ENCODE measurements at places on chromosomes 13 and 19.

DNA sequence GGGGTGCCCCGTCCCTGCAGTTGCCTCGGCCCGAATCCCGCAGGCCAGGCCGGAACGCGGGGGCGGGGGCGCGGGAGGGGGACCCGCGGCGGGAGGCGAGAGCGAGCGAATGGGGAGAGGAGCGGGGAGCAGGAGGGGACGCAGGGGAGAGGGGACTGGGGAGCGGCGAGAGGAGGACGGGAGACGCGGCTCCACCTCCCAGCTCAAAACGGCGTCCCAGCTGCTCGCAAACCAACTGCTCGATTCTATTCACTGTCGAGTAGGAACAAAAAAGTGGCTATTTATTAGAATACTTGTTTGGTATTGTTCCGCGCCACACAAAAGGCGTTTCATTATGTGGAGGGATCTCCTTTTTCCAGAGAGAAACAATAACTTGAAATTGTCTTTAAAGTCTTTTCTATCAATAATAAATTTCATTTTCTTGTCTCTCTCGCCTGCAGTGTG lies 10.6 kb upstream of the SOX1 start:
- DNase-seq = no peak

DNA sequence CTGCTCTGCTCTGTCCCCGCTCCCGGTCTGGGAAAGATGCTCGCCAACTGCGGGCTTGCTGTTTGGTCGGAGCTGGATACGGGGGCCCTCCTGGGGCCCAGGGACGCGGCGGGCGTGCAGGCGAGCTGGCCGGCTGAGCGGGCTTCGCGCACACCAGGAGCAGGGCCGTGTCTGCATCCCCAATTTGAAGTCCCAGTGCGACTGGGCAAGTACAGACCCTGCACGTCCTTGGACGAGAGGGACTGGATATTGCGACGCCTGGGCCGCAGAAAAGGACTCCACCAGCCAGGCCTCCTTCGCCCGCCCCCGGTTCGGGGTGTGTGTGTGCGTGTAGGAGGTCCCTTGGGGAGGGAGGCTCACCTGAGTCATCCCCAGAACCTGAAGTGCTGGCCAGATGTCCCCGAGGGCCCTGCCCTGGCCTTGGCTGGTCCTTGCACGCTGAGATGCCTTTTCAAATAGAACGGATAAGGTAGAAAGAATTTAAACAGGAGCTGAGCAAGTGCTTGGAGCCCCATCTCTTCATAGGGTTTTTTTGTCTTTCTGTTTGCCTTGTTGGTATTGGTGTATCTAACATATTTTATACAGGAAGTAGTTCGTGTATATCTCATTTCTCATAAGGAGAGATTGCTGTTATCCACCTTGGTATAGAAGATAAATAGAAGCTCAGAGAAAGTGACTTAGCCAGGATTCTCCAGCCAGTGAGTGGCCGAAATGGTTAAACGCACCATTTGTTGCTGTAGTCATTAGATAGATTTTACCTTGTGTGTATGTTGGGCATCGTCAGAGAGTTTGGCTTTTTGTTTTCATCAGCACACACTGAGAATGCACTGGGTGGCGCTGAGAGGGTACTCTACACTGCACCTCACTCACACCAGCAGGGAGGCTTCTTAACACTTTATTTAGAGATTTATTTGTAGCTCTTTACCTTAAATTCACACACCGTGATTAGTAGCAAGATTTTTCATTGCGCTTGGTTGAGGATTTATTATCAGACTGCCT lies 1.1 kb downstream of the NAXD start:
- DNase-seq = peak; percentile 12

DNA sequence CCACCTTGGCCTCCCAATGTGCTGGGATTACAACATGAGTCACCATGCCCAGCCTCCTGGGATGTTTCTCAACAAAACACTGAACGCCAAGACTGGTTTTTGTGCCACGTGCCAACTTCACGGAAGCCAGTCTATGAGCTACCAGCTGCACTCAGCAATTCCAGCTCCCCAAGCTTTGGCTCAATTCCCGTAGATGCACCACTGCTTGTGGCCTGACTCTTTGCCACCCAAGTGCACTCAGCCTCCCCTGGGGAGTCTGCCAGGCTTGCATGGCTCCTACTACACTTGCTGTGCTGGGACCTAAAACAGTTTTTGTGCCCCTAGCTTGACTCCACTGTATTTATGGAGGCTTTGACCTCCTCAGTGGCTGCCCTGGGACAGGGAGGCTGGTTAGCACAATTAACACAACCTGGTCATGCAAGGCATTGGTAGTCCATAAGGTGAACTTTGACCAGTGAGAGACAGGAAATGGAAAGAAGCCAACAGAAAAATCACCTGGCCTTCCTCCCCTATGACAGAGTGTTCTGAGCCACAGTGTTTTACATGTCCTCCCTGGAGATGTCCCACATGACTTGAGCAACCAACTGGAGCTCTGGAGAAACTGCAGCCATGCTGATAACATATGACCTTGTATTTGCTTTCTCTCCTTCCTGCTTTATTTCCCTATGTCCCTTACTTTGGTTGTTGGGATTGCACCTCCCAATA lies 1173.1 kb downstream of the UQCRFS1 start:
- DNase-seq = no peak

DNA sequence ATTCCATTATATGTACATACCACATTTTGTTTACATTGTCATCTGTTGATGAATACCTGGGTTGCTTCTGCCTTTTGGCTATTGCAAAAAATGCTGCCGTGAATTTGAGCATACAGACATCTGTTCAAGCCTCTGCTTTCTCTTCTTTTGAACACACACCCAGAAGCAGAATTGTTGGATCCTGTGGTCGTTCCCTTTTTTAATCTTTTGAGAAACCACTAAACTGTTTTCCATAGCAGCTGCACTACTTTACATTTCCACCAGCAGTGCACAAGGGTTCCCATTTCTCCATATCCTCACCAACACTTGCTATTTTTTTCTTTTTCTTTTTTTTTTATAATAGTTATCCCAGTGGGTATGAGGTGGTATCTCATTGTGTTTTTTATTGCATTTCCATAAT lies 123.5 kb downstream of the TEX29 start:
- no peak for DNase-seq

GRCh38 chr19:49766930-49767299 lies at the start of gene AP2A1:
AP2A1 (plus strand) TSS chr19:49767001; CDS start chr19:49767134, 133 bp downstream.
- no peak for DNase-seq

DNA sequence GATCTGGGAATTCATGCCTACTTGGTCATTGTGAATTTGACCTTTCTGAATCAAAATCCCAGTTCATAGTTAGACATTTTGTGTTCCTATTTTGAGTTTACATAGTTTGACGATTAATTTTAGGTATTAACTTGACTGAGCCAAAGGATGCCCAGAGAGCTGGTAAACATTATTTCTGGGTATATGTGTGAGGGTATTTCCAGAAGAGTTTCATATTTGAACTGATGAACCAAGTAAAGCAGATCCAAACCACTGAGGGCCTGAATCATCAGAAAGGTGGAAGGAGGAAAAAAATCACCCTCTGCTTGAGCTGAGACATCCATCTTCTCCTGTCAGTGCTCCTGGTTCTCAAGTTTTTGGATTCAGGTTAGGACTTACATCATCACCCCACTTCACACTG lies 116.6 kb downstream of the CYSLTR2 start:
- no peak for DNase-seq

DNA sequence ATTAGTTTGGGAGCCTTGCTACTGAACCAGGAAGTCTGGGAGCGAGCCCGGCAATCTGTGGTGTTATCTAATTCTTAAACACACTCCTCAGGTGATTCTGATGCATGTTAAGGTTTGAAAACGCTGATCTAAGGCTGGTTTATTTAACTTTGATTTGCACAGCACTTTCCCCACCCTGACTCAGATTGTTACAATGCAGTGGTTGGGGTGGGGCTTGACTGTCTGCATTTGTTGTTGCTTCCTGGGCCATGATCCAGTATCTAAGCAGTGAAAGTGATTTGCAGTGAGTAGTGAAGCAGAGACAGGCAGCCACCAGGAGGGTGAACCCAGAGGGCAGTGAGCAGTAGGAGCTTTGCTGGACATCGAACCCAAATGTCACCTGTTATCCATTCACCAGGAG lies 81.6 kb upstream of the ARGLU1 start:
- DNase-seq = no peak

DNA sequence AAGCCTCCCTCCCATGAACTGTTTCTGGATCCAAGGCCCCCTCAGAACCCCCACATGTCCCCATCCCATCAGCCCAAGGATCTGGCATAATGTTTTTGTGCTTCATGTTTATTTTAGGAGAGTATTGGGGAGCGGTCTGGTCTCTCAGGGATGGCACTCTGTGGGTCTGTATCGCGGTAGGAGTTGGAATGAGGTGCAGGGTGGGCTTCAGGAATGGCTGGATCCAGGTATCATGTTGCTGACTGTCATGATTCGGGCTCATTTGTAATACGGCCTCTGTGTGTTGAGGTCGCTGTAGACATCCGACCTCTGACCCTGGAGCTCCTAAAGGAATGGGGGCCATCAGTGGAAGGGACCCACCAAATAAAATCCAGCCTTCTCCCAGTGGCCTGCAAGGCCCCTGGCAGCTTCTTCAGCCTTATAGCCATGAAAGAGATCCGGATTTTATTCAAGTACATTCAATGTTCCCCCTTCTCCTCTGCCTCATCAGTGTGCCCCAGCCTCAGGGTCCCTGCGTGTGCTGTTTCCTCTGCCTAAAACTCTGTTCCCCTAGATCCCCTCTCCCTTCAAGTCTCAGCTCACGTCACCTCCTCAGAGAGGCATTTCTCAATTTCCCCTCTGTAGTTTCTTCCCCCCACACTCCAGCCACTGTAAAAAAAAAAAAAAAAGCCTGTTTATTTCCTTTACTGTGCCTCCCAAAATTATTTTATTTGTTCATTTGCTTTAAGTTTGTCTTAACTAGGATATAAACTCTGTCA lies 2.2 kb downstream of the HCST start:
- peak; percentile 77 for DNase-seq

- DNase-seq = no peak
Observed at GRCh38 chr19:29681422-29682235, 16.4 kb downstream of the PLEKHF1 start.

- DNase-seq = no peak
Observed at GRCh38 chr19:33486936-33487811, 34.4 kb downstream of the PEPD start.

DNA sequence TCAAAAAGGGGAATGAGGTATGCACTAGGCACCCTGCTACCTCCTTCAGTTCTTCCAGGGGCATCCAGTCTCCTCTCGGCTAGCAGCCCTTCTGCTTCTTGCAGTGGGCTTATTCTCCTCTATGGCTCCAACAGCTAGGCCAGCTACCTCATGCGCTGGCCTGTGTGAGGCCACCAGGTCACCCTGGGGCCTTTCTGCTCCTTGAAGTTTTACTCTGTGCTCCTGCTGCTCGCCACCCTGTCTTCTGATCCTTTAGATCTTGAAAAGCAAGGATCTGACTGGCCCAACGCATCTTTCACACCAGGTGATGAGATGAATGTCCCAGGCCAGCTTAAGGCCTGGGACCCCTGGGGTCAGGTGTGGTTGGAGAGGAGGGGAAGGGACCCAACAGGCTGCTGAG lies 66.2 kb downstream of the RUBCNL start:
- DNase-seq = no peak

DNA sequence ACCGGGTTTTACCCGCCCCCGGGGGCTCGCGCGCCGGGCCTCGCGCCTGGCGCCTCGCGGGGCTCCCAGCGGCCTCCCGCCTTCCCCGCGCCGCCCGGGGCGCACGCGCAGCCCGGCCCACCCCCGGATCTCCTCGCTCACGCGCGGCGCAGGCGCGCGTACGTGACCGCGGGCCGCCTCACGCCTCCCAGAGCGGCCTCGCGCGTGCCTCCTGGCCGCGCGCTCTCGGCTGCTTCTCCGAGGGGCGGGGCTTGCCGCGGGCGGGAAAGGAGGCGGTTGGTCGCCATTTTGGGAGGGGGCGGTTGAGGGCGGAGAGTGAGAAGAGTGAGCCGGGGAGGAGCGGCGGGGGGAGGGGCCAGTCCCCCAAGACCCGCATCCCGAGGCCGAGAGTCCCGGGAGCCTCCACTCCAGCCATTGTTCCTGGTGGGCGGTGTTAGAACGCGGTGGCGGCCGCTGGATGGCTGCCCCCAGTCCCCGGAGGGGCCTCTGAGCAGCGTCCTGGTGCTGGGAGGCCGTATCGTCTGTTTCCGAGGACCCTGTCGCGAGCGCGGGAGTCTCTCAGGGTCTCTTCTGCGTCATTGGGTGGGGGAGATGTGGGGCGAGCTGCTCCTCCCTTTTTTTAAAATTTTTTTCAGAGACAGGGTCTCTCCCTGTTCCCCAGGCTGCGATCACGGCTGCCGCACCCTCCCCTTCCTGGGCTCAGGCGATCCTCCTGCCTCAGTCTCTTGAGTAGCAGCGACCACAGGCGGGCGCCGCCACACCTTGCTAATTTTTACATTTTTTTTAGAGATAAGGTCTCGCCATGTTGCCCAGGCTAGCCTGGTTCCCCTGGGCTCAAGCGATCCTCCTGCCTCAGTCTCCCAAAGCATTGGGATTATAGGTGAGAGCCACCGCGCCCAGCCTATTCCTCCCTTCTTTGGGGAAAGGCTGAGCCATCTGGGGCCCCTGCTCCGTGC lies at the start of gene ZNF541:
Gene ZNF541 (minus strand): TSS at position 78 of the 956 bp plus-strand sequence. CDS start 17,292 bp downstream, outside the sequence.
- peak; percentile 61 for DNase-seq

DNA sequence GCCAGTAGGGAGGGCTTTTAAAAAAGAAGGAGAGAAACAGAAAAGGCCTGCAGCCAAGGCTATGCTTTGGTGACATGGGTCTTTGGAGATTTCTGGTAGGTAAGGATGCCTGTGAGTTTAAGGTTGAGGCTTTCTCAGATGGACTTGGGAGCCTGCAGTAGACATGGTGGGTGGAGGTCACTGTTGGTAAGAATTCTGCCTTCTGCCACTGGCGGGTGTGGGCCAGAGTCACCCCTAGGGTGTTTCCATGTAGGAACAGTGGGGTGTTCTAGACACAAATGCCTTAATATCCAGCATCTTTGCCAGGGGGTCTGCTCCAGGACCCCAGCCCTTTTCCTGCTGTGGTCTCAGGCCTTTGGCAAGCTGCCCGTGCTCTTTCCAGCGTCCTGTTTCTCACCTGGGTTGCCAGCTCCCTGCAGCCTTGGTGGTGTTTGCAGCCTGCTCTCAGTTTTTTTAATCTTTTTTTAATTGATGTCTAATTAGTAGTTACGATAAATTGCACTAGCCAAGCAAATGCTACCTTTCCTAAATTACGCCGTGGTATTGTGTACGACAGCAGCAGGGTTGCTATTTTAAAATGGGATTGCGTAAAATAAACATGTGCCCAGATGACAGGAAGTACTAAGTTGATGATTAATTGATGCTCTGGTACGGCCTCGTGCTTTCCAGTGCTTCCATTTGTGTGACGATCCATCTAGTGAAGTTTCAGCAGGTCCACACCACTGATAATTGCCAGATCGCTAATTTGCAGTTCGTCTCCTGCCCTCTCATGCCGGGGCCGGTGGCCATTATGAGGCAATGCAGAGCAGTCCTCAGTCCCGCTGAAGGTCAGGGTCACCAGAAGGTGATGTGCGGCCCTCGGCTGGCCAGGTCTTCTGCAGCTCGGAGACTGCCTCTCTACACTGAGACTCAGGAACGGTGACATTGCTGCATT lies 35.3 kb upstream of the NPAS1 start:
- DNase-seq = peak; percentile 88

Data from suppressor macrophage (primary cell).